ENCODE measurements at places on chromosomes 6 and 20.

- no peak for DNase-seq
Observed at GRCh38 chr20:1524004-1524403, 32.8 kb upstream of the SIRPB2 start.

- DNase-seq, result no peak
Observed at GRCh38 chr20:23438661-23439060, 824 bp upstream of the CSTL1 start.

GRCh38 chr6:51045548-51045947 lies 226.9 kb downstream of the TFAP2B start:
- DNase-seq, result no peak

- no peak for DNase-seq
Observed at GRCh38 chr20:13402171-13402760, 181.2 kb downstream of the ISM1 start.

DNA sequence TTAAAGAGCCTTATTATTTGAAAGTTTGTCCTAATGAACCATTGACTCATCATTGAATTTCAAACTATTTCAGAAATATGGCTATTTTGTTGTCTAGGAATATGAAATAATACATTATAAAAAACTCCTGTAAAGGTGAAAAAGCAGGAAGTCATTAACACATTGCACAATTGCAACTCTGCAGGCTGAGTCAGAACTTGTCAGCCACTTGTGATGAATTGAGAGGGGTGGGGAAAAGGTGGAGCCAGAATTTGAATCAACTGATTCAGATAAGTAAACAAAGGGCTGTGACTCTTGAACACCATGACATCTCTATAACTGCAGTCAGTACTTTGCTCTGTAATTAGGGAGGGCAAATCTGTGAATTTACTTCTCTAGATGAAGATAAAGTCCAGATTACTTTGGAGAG lies 6.0 kb downstream of the C6orf141 start:
- no peak for DNase-seq

- no peak for DNase-seq
Observed at GRCh38 chr20:4721719-4722118, at the start of gene PRND. PRND (plus strand) TSS chr20:4721909; CDS start chr20:4724552, 2,643 bp downstream.

DNA sequence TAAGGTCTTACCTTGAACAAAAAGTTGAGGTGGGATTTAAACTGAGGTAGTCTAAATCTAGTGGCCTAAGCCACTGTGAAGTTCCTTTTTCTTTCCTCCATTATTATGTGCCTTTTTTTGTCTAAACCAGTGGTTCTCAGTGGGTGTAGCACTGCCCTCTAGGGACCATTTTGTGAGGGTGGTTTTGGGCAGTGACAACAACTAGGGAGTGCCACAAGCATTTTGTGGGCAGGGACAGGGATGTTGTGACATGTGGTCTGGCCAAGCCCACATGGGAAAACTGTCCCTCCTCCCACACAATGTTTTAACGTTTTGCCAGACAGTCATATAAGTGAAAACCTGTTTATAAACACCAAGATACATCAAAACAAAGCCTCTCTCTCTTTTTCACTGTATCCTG lies 899.4 kb upstream of the FLRT3 start:
- DNase-seq, result no peak

- DNase-seq, result no peak
Observed at GRCh38 chr20:25321262-25321831, 69.3 kb downstream of the ABHD12 start.

- no peak for DNase-seq
Observed at GRCh38 chr6:145015739-145016558, 719.4 kb downstream of the EPM2A start.

GRCh38 chr6:119385994-119386393 lies 36.4 kb upstream of the MAN1A1 start:
- no peak for DNase-seq

DNA sequence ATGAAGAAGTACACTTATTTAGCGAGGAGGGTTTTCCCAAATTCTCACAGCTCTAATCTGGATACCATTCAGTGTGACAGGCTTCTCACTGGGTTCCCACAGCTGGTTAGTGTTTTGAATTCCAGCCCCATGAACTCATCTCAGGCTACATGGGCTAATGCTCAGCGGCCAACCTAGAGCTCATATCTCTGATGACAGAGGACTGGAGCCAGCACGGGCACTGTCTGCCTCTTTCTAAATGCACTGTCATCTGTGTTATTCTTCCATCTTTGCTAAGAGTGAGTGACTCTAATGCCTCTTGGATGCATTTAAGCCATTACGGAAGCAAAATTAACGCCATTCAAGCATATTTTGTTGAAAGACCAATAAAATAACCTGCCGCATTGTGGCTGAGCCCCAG lies 308.9 kb upstream of the JAG1 start:
- DNase-seq, result no peak

- no peak for DNase-seq
Observed at GRCh38 chr20:36644706-36645095, 1.3 kb downstream of the SLA2 start.

GRCh38 chr20:1263853-1264252 lies 2.2 kb upstream of the SNPH start:
- DNase-seq, result no peak

DNA sequence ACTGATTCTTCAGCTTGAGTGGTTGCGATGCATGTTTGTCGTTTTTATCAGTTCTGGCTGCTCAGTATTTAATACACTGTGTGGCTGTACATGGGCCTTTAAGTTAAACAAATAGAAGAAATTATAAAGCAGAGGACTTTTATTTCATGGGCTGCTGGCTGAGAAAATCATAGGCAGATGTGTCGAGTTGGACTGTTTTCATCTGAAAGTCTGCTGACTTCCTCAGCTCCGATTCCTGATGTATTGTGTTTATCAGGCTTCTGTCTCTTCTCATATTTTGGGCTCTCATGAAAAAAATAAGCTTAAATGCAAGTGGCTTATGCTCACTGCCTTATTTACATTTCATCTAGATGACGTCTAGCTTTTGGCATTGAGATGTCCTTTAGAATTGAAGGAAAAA lies 129.5 kb upstream of the GGTLC1 start:
- no peak for DNase-seq

GRCh38 chr20:58660855-58661597 lies 9.9 kb downstream of the STX16 start:
- DNase-seq, result no peak

- no peak for DNase-seq
Observed at GRCh38 chr6:126374372-126374771, 34.5 kb downstream of the CENPW start.

DNA sequence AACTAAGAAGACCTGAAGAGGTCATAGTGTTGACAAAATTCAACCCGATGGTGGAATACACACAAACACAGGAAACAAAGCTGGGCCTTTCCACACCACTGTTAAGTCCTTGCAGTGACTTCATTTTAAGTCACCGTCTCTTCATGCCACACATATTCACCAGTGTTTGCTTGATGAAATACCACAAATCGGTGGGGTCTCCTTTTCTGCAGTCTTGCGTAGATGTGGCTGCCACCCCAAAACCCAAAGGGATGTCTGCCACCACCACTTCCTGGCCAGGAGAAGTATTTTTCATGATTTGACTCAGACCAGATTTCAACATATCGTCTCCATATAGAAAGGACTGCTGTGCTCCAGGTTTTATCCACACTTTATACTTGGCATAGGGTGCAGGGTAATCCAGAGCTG lies 11.0 kb upstream of the COL10A1 start:
- DNase-seq, result no peak

- DNase-seq, result no peak
Observed at GRCh38 chr6:154653853-154654252, 79.4 kb upstream of the SCAF8 start.

DNA sequence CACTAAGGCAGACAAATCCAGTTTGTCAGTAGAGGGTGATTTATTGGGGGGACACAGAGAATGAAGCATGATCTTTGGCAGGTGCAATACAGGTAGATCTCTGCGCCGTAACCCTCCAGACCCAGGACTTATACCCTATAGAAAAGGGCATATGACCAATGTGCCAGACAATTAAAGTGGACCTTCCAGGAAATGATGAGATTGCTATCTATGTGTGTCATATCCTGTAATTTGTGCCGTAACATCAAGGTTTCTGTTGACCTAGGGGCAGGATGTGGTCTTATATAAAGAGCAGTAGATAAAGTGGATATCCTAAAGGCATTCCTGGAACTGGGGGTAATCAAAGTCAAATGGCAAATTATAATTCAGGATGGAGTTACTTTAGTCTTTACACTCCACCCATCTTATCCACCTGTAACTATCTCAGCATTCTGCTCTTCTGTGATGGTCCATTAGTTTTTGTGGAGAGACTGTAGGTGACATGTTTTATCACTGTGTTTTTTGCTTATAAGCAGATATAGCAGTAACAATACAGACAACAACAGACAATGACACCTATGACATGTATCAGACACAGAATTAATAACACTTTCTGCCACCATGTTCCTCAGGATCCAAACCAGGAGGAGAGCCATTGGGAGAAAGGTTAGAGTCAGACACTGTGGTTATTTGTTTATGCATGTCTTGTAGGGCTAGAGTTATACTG lies 43.1 kb upstream of the ZNF337 start:
- no peak for DNase-seq

DNA sequence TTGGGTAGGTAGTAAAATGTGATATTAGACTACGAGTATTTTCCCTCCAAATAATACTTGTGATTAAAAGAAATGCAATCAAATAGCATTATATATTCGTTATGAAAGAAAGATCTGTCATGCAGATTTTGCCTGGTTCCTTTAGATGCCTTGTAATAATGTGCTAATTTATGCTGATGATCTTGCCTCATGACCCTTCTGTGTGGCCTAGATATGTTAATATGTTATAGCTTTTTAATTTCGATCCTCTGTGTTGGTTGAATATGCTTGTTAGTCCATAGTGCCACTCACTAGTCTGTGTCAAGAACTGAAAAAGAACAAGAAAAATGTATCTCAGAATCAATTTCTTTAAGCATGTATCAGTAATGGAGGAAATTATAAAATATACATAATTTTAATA lies 31.9 kb downstream of the CDKAL1 start:
- no peak for DNase-seq

DNA sequence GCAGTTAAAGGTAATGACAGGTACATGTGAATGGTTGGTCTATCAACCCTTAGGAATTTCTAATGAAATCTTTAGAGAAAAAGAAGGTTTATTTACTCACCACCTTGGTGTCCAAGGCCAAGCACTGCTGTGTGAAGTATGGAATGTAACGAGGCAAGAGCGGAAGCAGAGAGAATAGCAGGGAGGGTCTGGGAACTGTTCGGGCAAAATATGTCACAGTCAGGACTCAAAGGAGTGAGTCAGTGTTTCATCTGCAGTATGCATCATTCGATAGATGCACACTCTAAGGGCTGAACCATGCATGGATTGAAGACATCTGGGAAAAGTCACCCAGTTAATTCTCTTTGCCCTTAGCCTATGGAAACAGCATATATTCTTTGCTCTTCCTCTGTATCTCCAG lies 33.2 kb downstream of the ADGRF5 start:
- DNase-seq, result no peak

GRCh38 chr20:60482221-60483008 lies 524.2 kb downstream of the CDH26 start:
- no peak for DNase-seq

DNA sequence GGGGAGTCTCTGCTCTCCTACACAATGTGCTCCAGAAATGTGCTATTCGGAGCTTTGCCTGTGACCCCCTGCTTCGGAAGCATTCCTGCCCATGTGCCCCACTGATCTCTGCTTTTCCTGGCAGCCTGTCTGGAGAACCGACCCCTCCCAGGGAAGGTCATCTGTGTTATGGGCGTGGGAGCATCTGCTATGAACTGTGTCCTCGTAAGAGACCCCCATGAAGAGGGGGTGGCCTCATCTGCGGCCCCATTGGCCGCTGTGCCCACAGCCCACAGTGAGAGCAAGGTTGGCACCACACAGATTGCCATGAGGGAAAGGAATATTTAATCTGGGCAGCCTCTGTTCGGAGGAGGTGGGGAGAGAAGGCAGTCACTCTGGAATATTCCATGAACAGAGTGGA lies 32.7 kb upstream of the IRF4 start:
- no peak for DNase-seq

DNA sequence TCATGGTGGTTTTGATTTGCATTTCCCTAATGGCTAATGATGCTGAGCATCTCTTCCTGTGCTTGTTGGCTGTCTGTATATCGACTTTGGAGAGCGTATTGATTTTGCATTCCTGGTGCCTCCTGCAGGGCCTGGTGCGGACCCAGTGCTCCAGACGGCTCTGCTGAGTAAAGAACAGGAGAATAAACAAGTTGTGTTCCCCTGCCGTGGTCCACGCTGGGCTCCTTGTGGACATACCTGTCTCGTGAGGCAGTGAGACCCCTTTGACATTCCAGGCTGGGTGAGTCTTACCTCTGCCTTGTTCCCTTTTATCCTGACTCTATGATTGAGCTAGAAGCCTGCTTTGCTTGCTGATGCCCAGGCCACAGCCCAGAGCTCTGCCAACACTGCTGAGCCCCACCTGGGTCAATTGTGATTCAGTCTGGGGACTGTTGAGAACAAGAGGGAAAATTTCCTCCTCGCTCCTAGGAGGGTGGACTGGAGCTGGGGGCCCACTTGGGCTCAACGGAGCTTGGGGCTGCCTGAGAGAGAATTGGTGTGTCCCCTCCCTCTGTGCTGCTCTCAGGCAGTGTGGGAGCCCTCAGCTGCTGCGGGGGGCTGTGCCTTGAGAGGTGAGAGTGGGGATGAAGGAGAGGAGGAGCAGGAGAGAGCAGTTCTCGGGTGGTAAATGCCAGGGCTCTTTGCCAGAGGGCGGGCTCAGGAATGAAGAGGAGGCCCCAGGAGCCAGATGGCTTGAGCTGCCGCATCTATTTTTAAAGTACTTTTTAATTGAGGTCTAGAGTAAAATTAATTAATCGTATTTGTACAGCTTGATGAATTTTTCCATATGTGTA lies 43.7 kb upstream of the PMEPA1 start:
- no peak for DNase-seq

DNA sequence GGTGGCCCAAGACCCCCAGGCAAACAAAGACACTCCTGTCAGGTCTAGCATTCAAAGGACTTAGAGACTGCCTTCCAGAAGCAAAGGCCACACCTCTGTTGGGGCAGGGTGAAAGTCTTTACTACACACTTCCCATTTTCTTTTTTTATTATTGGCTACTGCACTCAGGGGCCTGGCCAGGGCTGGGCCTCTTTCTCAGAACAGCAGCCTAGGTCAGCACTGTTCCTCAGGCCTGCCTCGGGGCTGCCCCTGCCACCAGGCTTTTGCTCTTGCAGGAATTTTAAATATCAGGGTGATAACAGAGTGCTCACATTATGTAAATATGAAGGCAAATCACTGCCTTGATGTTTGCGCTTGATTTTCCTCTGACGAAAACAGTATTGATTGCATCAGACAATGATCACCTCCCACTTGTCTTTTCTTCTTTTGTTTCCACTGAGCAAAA lies 18.5 kb downstream of the GSTA4 start:
- DNase-seq, result no peak

DNA sequence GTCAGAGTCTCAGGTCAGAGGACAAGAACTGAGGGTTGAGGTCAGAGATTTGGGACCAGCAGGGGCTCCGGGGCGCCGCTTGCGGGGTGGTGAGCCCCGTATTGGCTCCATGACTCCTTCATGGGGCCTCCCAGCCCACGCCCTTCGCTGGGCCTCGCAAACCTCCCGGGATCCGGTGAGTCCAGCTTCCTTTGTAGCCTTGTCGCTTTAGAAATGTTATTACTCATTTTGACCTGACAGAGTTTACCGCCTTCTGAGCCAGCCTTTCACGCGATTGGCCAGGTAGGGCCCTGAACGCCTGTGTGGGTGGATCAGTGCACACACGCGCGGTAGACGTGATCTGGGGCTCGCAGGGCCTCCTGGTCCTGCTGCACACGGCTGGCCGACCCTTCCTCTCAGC lies 181.1 kb downstream of the ERMARD start:
- no peak for DNase-seq

Measured in breast epithelium (tissue), 4 donors.